Sciatic nerve (tissue), 2 donors: ENCODE measurements at places on chromosomes 16 and 17.

- DNase-seq, result no peak
Measured at GRCh38 chr16:89525146-89525913, 17.1 kb downstream of the SPG7 start.

- DNase-seq, result no peak
Measured at GRCh38 chr16:80986557-80986956, 20.1 kb downstream of the CMC2 start.

- peak; percentile 56 for DNase-seq
Measured at GRCh38 chr17:19753661-19754463, 5.8 kb upstream of the ALDH3A1 start.

DNA sequence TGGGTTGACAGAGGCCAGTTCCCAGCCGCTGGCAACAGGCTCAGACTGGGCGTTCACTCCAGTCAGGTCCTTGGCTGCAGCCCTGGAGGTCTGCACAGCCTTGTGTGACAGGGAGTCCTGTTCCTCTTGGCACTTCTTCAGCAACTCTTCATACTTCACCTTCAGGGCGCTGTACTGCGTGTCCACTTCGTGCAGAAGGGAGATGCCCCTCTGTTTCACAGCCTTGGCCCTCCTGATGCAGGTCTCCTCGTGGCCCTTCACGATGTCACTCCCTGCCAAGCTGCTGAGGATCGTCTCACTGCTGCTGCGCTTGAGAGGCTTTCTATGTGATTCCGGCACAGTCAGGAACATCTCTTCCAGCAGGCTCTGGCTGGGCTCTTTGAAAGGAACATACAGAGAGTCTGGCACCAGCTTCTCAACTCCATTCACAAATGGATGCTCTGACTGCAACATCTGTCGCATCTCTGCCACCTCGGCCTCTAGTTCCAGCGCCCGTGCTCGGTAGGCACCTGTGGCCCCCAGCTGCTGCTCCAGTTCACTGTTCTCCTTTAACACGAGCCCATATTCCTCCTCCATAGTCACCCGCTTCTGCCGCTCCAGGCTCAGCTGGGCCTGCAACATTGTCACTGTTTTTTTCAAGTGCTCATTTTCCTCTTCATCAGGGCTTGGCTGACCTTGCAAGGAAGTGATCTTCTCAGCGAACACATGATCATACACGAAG, 27.2 kb downstream of the CDR2 start:
- no peak for DNase-seq

GRCh38 chr17:41610965-41611640, 1.5 kb downstream of the KRT16 start:
- DNase-seq, result no peak

- no peak for DNase-seq
Measured at GRCh38 chr16:86874141-86874540, 295.8 kb downstream of the FOXL1 start.

GRCh38 chr17:17186051-17186450, 20.1 kb downstream of the PLD6 start:
- no peak for DNase-seq

DNA sequence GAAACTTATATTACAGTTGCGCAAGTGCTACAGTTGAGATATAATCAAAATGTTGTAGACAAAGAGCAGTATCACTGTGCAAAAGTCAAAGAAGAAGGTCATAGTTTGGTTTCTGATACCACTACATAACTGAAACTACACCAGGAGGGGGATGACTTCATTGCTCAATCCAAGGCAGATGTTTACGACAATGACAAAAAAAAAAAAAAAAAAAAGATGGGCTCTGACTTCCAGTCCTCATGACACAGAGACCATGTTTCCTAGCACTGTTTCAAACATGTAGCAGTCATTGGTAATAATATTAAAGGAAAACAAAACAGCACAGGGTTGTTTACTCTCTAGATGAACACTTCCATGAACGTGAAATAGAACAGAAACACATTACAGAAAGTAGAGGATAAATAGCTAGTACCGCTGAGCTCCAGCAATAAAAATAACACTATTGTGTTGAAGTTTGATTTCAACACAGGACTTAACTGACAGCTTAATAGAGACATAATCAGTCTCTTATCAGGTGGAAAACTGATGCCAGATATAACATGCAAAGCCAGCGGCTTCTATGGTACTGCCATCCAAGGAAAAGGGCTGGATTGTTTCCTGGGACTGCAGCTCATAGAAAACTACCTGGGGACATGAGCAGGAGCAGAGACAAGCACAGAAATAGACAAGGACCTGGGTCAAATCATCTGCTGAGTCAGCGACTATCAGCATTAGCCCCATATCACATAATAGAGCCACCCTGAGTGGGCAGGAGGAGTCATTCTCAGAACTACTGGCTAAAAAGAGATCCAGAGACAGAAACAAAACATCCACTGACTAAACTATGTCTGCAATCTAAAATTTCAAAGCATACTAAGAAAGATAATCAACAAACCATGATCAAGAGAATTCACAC, 463.6 kb upstream of the SOX9 start:
- DNase-seq, result no peak

GRCh38 chr16:11405331-11406176, 60.3 kb downstream of the RMI2 start:
- DNase-seq, result no peak

DNA sequence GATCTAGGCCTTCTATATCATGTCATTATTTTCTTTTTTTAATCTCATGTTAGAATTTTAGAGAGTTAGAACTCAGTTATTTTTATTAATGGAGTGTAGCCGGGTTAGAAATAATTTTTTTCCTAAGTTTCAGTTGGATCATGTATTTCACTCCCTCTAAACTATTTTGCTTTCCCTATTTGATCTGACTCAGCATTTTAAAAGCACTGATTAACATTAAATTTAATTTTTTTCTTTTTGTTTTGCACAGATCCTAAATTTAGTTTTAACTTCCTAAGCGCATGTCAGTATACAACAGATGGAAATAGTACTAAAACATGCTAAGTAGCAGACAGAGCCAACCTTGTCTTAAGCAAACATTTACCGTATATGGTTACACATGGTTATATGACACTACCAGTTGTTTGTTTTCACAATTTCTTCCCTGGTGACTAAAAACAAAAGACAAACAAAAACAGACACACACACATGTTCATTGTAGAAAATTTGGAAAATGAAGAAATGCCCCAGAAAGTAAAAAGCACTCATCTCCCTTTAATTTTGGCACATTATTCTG, 33.6 kb upstream of the RAB11FIP4 start:
- DNase-seq, result no peak

DNA sequence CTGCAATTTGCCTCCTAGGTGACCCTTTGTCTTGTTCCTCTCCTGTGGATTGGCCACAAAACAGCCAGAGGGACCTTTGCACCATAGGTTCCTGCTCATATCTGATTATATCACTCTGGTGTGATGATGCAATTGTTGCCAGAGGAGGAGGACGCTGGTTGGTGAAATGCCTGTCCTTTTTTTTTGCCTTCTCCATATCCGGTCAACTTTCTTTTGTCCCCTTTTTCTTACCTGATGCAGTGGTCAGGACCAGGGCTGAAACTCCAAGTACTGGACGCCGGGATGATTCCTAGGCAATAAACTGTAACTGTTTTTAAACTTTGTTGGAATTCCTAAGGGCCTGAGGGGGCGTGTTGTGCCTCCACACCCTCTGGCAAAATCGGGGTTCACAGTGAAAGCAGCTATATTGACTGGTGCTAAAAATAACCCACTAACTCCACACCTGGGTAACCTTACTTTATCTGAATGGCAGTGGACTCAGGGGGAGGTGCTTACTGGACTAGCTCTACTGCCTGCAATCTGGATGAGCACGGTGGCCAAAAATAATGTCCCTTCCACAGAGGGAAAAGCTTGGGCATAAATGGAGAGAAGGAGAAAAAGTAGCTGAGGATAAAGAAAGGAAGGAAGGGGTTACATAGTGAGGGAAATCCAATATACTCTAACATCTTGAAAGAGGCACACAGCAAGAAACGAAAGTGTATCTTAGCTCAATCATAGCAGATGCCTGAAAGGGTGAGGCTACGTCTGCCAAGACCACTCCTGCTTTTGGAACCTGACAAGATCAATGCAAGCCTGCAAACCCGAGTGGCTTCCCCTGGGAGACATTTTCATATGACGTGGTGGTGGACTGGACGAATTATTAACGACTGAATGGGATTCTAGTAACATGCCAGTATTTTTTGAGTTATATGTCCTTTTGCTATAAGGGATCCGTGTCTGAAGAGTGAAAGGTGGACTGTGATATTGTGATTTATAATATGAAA, 28.4 kb upstream of the ZNF423 start:
- DNase-seq, result no peak

DNA sequence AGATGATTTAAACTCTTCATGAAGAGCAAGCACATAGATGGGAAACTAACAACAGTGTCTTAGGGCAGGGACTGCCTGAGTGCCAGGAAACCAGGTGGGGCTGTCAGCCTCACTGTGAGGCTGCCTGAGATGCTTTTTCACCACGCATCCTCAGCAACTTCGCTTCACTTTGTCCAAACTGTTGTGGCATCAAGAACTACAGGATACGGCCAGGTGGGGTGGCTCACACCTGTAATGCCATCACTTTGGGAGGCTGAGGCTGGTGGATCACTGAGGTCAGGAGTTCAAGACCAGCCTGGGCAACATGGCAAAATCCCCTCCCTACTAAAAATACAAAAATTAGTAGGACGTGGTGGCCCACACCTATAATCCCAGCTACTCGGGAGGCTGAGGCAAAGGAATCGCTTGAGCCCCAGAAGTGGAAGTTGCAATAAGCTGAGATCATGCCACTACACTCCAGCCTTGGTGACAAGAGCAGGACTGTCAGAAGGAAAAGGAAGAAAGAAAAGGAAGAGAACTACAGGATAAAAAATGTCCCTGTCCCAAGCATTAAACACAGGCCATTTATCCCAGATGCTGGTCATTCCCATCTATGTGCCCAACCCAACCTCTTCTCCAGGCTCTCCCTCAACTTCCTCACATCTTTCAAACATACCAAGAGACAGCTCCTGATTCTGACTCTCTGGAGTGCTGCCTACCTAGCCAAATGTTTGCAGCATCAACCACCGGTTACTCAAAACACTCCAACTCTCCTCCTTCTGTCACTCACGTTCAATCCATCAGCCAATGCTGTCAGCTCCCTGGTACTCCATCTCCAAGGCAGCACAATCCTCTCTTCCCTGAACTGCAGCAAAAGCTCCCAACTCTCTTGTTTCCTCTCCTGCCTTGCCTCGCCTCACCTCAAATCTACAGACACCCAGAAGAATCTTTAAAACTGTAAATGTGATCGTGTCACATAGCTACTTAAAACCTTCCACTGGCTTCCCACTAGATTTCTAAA, 1.6 kb downstream of the EIF4A3 start:
- DNase-seq, result peak; percentile 30

DNA sequence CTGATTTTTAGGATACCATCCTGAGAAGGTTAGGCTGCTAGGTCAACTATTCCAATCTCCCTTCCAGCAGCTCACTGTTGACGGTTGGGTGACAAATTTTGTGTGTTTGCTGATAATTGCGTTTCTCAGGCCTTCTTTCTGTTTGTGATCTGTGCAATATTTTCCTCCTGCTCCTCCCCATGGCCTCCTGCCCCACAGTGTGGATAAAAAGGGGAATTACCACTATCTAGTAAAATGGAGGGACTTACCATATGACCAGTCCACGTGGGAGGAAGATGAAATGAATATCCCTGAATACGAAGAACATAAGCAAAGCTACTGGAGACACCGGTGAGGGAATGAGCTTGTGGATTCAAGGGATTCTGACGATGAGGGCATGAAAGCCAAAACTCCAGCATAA, 9.2 kb downstream of the CHD3 start:
- DNase-seq, result no peak

GRCh38 chr17:47252766-47253512, 688 bp upstream of the ITGB3 start:
- no peak for DNase-seq

- DNase-seq, result no peak
Measured at GRCh38 chr17:18008496-18009268, 30.3 kb downstream of the ATPAF2 start.

GRCh38 chr17:83154311-83155127, 75.1 kb downstream of the METRNL start:
- DNase-seq, result peak; percentile 60

GRCh38 chr17:16935786-16936185, 36.1 kb downstream of the TNFRSF13B start:
- peak; percentile 40 for DNase-seq

- DNase-seq, result no peak
Measured at GRCh38 chr17:81693509-81694210, 9.5 kb upstream of the MRPL12 start.

- no peak for DNase-seq
Measured at GRCh38 chr17:29066047-29066446, 23.1 kb downstream of the PIPOX start.

GRCh38 chr16:75485230-75486013, 9.8 kb downstream of the CHST6 start:
- DNase-seq, result no peak

- no peak for DNase-seq
Measured at GRCh38 chr16:65576139-65576538, 454.3 kb upstream of the CDH11 start.

GRCh38 chr16:74700116-74700437, 585 bp downstream of the MLKL start:
- peak; percentile 58 for DNase-seq

- DNase-seq, result peak; percentile 89
Measured at GRCh38 chr16:89167425-89167941, 4.1 kb upstream of the CDH15 start.

DNA sequence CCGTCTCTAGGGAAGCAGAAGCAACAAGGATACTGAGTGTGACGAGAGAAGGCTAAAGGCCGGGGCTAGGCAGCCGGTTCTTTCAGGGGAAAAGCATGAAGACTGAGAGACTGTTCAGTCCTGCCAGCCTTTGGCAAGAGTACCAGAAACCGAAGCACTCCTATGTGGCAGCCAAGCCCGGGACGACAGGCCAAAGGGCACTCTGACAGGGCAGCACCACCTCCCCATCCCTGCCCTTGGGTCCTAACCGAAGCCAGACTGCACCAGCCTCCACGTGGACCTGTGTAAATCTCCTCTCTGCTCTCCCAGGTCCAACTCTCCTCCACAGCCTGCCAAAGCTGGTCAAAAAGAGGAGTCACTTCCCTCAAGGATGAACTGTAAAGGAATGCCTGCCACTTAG, 23.5 kb upstream of the ALOX15 start:
- DNase-seq, result no peak

GRCh38 chr17:39955726-39956225, 7.0 kb upstream of the GSDMA start:
- DNase-seq, result no peak

- DNase-seq, result no peak
Measured at GRCh38 chr17:55580596-55581133, 69.4 kb upstream of the SMIM36 start.

DNA sequence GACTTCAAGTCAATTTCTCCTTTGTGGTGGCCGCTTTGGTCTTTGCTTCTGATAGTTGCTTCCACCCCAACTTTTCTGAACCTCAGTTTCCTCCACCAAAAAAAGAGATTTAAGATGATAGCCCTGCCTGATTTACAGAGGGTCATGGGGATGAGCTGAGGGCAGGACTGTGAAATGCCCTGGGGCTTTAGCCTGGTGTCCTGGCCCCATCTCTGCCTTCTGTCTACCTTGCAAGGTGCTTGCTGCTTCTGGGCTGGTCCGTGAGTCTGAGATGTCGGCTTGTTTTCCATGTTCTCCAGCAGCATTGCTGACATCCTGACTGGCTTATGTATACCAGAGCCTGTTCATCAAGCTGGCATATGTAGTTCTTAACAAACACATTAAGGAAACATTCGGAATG, 191.9 kb upstream of the MPHOSPH6 start:
- DNase-seq, result no peak
